HepG2 (cell line): ENCODE measurements at places on chromosomes 2 and 18. TPM values are rescaled to one million over a fixed set of nuclear protein-coding genes. Genes with fewer than 3 reads are reported as not detected.

DNA sequence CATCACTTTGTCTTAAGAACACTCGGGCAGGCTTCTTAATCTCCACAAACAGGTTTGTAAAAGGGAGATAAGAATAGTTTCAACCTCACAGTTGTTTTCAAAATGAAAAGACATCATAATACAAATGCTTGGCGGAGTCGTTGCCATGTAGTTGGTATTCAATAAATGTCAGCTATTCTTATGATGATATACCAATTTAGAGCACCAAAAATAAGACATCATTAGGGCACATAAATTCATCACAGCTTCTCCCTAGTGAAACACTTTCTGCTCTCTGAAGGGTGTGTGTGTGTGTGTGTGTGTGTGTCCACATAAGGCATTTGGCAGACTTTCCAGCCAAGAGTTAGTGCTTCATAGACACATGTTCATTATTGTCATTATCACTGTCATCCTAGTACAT lies 10.8 kb downstream of the TMEM182 start:
- H3K36me3 ChIP-seq = no peaks in the 10 kb centered on the region; the same call in none of the 3 replicates
- no peaks in the 10 kb centered on the region for H3K27me3 ChIP-seq
- H3K4me1 ChIP-seq = no peaks in the 10 kb centered on the region
- H3K4me3 ChIP-seq = no peak overlapping the region
- H3K27ac ChIP-seq = no peak overlapping the region
- DNase-seq = no peak

GRCh38 chr2:226579519-226579918 lies 220.1 kb downstream of the IRS1 start:
- no peaks in the 10 kb centered on the region for H3K36me3 ChIP-seq
- H3K27me3 ChIP-seq = no peaks in the 10 kb centered on the region
- peaks cover 62% of the 10 kb centered on the region for H3K4me1 ChIP-seq

DNA sequence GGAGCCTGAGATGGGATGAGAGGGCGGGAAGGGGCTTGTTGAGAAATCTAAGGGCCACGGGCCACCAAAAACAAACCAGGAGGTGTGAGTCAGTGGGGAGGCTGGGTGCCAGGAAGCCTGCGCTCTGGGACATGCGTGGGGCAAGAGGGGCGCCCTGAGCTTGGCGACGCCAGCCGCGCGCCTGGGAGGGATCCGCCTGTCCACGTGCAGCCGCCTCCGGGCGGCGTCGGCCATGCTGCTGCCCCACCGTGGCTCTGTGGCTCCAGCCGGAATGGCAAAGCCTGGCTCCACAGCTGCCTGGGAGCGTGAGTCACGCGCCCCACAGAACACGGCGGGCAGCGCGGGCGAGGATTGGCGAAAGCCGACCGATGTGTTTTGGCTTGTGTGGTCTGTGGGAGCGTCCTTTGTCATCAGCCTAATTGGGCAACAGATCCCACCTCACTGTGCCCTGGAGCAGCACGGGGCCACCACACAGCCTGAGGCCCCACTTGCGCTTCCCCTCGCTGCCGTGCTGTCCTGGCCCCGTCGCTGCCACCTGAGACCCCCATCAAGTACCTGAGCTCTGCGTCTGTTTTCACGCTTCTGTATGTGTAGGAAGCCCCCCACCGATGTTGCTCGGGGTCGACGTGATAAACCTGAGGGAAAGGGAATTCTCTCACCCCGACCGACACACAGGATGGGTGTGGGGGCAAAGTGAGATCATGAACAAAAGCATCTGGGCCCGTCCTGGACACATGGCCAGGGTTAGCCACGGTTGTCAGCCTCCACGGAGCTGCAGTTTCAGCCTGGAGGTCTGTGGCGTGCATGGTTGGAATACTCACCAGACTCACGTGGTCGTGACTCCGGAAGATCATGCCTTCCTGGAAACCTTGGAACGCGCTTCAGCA lies 80.5 kb downstream of the NFATC1 start:
- H3K4me1 ChIP-seq = peaks cover 12% of the 10 kb centered on the region
- no peak for DNase-seq
- H3K36me3 ChIP-seq = no peaks in the 10 kb centered on the region
- peaks cover 31% of the 10 kb centered on the region; the same call in 1 of the 3 replicates for H3K27me3 ChIP-seq

GRCh38 chr2:23477392-23477791 lies 92.4 kb downstream of the KLHL29 start:
- no peaks in the 10 kb centered on the region for H3K36me3 ChIP-seq
- no peak overlapping the region for H3K27ac ChIP-seq
- no peak for DNase-seq
- H3K27me3 ChIP-seq = peaks cover 11% of the 10 kb centered on the region; the same call in 1 of the 3 replicates
- H3K4me1 ChIP-seq = no peaks in the 10 kb centered on the region

Gene AGXT
- 30.5 and 41.9 TPM in 2 replicates for total RNA-seq

Gene CFAP65
- total RNA-seq = not detected in 2 replicates
